GM10248 (cell line): ENCODE measurements at places on chromosomes 13 and 19.

DNA sequence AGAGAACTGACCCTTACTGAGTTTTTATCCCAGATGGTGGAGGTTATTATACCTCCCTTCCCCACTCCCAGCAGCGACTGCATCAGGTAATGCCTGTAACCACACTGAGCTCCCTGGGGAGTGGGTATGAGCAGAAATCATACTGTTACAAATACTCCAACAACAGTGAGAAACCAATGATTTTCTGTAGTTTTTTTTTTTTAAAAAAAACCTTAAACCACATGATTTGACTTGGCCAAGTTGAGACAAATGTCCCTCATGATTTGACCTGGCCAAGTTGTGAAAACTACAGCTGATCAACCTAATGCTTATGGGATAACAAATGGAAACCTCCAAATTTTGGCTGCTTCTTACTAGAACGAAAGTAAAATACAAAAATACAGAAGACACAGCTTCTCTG lies 33.1 kb upstream of the SERP2 start:
- no peak for DNase-seq

- DNase-seq = peak; percentile 22
Observed at GRCh38 chr13:40047322-40047771, 391.9 kb downstream of the COG6 start.

DNA sequence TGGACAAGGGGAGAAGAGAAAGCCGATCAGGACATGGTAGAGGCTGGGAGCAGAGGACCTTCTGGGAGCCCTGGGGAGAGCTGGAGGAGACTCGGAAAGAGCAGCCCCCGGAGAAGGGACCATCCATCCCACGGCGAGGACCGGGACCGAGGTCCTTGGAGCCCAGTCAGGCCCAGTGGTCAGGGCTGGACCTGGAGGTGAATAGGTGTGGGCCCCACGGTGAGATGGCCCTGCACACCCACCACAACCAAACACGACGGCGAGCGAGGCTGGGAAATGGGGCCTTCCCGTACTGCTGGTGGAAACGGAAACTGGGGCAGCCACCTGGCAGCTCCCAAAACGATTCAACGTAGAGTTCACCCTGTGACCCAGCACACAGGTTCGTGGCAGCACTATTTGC lies 3.7 kb upstream of the NTN5 start:
- peak; percentile 20 for DNase-seq

DNA sequence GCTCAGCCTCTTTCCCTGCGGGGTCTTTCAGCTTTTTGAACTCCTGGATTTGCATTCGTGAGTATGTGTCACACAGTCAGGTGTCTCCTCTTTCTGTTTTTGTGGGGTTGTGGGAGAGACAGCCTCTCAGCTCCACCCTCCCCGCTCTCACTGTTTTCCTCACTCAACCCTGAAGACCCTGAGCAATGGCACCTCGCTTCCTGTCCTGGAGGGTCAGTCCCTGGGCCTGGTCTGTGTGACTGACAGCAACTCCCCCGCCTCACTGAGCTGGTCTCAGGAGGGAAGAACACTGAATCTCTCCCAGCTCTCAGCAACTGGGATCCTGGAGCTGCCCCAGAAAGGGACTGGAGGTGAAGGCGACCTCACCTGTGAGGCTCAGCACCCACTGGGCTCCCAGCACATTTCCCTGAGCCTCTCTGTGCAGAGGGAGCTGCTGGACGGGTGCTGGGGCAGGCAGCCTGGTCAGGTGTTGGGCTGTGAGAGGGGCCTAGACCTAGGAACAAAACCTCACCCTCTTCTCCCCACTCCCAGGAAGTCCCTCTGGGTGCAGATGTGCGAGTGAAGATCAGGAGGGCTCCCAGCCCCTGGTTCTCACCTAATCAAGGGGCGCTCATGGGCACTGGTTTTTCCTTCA lies 4.2 kb upstream of the SIGLEC7 start:
- DNase-seq = no peak

DNA sequence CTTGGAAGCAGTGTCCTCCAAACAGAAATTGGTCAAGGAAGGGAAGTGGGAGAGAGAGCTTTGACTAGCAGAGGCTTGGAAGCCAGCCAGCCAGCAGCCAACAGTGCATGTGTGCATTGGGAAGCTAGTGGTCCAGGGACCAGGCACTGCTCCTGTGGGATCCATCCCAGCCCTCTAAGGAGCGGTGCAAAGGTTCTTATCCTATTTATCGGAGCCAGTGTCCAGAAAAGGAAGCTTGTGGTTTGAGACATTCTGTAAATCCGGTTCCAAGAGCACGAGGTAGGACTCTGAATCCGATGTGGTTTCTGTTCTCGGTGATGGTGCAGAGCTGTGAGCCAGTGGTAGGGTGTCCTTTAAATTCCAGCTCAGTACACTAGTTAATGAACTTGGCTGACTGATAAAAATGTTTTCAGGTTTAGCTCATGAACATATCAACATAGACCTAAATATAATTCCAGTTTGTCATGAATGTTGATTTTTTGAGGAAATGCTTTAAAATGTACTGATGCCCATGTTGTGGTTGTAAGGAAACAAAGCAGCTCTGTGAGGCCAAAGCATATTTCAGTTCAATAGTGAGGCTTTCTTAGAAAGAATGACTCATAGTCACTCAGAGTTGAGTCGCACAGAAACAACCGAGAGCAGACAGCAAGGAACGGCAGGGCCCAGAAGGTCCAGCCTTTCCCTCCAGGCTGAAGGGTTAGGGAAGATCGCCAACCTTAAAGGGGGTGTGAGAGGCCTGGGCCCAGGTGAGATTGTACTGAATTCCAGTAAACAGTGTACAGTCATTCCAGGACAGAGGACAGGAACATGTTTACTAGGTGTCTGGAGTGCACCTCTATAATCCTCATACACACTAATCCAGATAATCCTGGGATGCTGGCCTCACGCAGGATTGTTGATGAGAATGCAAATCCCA lies 21.5 kb upstream of the GARRE1 start:
- peak; percentile 60 for DNase-seq

DNA sequence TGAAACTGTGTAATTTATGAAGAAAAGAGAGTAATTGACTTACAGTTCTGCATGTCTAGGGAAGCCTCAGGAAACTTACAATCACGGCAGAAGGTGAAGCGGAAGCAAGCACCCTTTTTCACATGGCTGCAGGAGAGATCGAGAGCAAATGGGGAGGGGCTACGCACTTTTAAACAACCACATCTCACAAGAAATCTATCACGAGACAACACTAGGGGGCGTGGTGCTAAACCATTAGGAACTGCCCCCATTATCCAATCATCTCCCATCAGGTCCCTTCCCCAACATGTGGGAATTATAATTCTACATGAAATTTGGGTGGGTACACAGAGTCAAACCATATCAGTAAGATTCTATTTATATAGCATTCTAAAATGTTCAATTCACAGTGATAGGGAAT lies 114.8 kb upstream of the TRPC4 start:
- DNase-seq = no peak

DNA sequence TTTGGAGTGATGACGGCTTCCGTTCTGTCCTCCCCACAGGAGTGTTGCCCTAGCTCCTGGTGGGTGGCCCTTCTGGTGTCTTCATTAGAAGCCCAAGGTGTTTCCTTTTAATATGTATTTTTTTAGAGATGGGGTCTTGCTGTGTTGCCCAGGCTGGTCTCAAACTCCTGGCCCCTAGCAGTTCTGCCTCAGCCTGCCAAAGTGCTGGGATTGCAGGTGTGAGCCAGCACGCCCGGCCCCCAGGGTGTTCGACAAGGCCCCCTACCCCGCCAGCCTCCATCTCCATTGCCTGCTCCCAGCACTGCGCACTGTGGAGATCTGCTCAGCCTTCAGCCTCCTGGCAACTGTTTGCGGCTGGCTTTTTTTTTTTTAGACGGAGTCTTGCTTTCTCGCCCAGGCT lies 31.2 kb downstream of the BTBD2 start:
- DNase-seq = no peak

GRCh38 chr13:73521290-73521624 lies 462.5 kb downstream of the KLF5 start:
- no peak for DNase-seq

DNA sequence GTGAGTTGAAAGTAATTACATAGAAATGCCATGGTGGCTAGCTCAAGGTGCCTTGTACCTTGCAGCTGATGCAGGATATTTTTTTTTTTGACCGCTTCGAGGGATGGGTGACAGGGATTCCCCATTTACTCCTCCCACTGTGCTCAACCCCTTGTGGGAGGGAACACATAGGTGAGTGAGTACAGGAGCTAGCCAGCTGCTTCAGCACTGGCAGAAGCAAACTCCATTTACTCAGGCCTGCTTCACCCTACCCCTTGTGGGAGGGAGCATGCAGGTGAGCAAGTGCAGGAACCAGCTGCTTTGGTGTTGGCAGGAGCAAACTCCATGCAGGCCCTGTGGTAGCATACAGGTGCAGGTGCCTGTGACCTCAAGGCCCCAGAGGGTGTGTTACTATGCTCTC lies 330.1 kb downstream of the TDRD3 start:
- DNase-seq = no peak

DNA sequence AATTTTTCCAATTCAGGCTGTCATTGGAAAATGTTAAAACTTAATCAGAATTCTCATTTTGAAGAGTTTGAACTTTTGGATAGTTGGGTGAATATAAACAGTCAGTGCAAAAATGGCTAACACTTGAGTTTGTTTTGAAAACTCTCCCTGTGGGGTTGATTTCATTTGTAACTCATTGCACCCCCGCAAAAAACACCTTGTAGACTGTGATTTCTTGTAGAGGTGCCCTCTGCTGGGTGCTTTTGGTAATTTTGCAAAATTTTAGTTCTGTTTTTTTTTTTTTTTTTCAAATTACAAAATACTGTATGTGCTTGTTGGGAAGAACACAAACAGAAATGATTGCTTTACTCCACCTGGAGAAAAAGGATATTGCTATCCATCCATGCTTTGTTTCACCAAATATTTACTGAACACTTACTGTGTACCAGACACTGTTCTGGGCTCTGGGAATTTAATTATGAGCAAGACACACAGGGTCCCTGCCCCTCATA lies 28.2 kb upstream of the GPI start:
- peak; percentile 65 for DNase-seq

- no peak for DNase-seq
Observed at GRCh38 chr13:36143738-36144137, 12.6 kb upstream of the DCLK1 start.

DNA sequence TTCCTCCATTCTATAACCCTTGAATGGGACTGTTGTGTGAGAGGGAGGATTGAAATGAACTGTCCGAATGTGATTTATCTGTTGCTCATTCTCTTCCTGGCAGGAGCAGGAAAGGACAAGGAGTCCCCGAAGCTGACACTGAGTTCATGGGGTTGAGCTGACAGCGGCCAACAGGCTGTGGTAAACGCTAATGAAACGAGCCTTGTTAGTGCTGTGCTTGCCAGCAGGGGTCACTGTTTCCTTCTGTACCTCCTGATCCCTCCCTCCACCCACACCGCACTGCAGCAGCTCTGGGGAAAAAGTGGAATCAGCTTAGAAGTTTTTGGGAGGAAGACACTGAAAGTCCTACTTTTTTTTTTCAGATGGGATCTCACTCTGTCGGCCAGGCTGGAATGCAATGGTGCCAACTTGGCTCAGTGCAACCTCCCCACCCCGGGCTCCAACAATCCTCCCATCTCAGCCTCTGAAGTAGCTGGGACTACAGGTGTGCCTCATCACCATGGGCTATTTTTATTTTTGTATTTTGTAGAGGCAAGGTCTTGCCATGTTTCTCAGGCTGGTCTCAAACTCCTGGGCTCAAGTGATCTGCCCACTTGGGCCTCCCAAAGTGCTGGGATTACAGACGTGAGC lies 6.7 kb upstream of the ZNF761 start:
- peak; percentile 44 for DNase-seq

DNA sequence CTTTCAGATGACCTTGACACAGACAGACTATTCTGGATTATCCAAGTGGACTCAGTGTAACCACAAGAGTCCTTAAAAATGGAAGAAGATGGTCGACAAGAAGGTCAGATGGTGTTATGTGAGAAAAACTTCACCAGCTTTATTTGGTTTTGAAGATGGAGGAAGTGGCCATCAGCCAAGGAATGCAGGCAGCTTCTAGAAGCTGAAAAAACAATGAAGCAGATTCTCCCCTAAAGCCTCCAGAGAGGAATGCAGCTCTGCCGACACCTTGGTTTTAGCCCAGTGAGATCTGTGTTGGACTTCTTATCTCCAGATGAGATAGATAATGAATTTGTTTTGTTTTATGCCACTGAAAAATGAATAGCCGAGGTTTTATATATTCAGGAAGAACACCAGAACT lies 501.5 kb downstream of the DCT start:
- DNase-seq = no peak

- DNase-seq = no peak
Observed at GRCh38 chr19:2421581-2422306, 5.6 kb downstream of the TIMM13 start.

GRCh38 chr13:99416411-99417121 lies 84.7 kb upstream of the TM9SF2 start:
- no peak for DNase-seq

DNA sequence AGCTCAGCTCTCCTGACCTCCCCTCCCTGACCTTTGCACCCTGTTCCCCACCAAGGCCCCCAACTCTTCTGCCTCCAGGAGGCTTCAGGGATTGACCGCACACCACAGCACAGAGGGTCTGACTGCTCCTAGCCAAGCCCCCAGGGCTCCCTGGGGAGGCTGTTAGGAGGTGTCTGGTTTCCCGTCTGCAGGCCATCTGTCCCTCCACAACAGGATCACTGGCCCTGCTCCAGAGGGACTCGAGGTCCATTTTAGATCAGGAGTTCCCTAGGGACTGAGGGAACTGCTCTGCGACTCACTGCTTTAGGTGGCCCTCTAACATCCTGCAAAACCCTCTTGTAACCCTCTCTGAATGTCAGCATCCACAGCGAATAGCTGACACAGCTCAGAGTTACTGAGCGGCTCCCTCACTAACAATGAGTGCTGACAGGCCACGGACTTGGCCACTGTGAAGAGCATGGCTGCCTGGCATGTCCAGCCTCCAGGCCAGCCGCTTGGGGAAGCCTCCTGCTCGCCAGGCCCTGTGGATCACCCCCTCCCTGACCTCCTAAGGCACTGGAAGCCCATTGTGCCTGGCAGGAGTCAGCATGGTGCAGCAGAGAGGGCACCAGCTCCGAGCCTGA lies 17.7 kb downstream of the GRIK5 start:
- no peak for DNase-seq
